Breast epithelium (tissue), 4 donors: ENCODE measurements at places on chromosomes 3 and 15. TPM values are rescaled to one million over a fixed set of nuclear protein-coding genes. Genes with fewer than 3 reads are reported as not detected.

- DNase-seq, result no peak
Observed at GRCh38 chr15:51588966-51589365, 33.6 kb downstream of the DMXL2 start.

DNA sequence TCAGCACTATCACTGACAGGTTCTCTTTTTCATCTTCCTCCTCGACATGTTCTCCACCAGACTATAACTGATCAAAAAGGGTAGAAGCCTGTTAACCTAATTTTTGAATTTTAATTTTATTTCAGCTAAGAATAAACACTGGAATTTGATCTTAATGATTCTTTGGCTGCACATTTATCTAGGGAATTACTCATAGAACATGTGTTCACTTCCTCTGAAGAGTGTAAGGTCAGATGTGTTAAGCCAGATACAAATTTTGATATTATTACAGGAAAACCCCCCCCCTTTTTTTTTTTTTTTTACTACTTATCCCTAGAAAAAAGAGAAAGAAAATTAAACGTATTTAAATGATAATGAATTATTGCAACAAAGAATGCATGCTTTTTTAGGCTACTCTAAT, 15.0 kb downstream of the DCBLD2 start:
- DNase-seq, result no peak

- no peak for DNase-seq
Observed at GRCh38 chr3:186003610-186004009, 65.8 kb upstream of the TRA2B start.

DNA sequence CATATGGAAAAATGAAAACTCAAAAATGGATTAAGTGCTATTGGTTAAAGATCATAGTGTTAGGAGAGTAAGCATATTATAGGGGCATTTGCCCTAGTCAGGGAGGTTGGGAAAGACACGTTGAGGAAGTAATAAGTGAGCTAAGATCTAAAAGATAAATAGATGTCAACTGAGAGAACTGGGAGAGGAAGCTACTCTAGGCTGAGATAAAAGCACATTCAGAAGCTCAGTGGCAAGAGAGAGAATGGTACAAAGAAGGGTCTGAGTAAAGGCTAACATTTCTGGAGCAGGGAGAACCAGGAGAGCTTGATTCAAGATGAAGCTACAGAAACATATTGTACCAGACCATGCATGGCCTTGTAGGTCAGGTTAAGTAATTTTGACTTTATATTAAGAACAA, 63.9 kb downstream of the TRPC1 start:
- DNase-seq, result no peak

DNA sequence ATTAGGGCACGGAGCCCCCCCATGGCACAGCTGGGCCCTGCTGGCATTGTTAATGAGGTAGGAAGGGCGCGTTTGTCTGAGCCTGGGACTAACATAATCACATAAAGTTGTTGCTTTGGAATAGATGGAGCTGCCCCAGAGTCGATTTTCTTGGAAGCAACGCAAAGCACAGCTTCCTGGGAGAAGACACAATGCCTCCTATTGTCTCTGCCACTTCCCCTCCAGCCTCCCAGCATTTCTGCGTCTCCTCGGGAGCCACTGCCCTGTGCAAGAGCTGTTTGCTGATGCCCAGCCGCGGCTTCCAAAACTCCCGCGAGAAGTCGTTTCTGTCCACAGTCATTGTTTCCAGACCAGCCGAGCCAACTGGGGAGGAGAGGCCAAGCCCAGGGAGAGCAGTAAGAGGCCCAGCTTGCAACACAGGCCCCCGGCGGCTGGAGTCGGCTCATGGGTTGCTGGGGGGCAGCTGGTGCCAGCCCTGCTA, 18.1 kb upstream of the ALDH1A3 start:
- peak; percentile 82 for DNase-seq

DNA sequence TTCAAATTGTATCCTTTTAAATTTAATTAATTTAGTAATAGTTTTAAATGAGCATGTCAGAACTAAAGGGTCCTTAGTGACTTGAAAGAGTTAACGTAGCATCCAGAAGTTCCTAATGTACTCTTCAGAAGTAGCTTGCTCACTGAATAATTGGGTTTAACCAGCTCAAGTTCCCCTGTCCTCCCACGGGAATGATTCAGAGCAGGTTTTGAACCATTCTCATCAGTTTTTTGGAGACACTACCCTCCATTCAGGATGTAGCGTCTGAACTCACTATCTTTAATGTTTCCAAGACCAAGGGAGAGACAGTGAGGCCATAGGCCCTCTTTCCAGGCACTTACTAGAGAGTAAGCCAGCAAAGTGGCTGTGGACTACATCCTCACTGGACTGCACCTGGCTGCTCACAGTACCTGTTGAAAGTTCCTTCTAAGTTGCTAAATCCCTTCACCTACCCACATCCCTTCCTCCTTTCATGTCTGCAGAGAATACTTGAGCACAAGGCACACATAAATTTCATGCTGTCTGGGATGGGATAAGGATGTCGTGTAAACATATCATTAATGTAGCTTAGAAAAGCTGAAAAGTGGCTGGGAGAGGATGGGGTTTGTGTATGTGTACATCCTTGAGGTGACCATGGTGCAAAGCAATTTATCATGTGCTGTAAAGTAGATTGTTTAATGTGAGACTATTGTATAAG, 146.3 kb downstream of the PLCL2 start:
- DNase-seq, result no peak

GRCh38 chr3:149179220-149179619, 42.4 kb downstream of the CP start:
- no peak for DNase-seq

DNA sequence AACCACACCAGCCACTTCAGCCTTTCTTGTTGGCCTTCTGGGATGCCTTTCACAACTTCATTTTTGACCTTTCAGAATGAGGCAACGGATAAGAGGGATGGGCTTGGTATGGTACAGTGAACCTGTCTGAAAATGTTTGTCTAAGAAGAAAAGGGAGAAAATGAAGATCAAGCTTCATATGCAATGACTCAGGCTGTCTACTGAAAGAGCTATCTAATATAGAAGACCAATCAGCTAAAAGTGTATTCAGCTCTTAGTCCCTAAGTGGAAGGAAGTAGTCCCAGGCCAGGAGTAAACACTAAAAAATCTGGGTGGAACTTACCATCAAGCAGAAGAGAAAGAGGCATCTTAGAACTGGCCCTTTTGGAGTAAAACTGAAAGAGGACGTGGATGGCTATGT, 12.2 kb upstream of the UPK1B start:
- DNase-seq, result no peak

DNA sequence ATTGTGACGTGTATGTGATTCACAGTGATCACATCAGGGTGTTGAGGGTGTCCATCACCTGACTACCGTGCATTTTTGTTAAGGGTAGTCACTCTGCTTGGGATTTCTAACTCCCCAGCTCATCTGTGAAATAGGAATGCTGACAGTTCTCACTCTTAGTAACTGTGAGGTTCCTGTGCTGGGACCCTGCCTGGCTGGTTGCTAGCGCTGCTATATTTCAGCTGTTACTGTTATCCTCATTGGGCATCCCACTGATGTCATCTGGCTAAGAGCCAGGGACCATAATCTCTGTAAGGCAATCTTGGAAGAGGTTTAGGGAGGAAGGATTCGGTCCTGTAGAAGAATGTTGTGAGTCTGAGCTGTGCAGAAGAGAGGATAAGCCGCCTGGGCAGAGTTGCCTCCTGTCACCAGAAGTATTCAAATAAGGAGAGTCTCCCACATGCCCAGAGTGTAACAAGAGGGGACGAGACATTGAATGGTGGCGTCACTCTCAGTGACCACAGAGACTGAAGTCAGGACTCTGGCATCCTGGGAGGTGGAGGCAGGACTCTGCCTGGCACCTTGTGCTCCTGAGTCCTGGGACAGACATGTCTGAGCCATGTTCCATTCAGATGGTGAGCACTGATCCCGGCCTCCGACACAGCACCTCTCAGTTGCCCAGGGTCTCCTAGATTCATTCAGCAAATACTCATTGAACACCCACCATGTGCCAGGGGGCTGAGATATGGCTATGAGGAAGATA, 52.2 kb downstream of the FBLN2 start:
- no peak for DNase-seq

- no peak for DNase-seq
Observed at GRCh38 chr15:99016680-99017321, 9.2 kb upstream of the PGPEP1L start.

- DNase-seq, result no peak
Observed at GRCh38 chr15:70528270-70528706, 235.1 kb downstream of the UACA start.

- no peak for DNase-seq
Observed at GRCh38 chr15:45729141-45729540, 94.3 kb downstream of the SQOR start.

GRCh38 chr3:95048564-95048963, 985.7 kb downstream of the NSUN3 start:
- DNase-seq, result no peak

- no peak for DNase-seq
Observed at GRCh38 chr3:133157716-133158115, 119.5 kb downstream of the TMEM108 start.

DNA sequence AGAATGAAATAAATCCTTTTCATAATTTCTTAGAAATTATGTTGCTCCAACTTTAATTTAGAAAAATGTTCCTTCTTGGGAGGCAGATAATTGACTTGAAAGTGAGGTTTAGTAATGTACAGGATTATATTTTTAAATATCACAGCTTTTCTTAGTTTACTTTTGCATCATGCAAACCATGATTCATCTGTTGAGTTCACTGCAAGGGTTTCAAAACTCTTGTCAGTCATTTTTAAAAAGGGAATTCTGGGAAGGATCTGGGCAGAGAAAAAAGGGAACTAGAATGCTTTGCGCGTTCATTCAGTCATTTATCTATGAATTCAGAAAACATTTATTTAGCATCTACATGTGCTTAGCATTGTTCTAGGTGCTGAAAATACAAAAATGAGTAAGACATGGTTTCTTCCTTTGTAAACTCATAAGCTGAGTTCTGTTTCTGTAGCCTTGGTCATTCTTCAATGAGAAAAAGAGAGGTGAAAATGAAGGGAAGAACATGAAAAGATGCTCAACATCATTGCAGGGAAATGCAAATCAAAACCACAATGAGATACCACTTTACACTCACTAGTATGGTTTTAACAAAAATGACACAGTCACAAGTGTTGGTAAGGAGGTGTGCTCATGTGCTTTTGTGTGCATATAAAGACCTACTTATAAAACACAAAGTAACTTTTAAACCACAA, 209.1 kb downstream of the NR1D2 start:
- no peak for DNase-seq

GRCh38 chr3:25297667-25298585, 130.1 kb upstream of the RARB start:
- DNase-seq, result no peak

GRCh38 chr3:174436367-174436766, 422.8 kb upstream of the NAALADL2 start:
- no peak for DNase-seq

- no peak for DNase-seq
Observed at GRCh38 chr3:17129556-17129955, 244.8 kb downstream of the PLCL2 start.

DNA sequence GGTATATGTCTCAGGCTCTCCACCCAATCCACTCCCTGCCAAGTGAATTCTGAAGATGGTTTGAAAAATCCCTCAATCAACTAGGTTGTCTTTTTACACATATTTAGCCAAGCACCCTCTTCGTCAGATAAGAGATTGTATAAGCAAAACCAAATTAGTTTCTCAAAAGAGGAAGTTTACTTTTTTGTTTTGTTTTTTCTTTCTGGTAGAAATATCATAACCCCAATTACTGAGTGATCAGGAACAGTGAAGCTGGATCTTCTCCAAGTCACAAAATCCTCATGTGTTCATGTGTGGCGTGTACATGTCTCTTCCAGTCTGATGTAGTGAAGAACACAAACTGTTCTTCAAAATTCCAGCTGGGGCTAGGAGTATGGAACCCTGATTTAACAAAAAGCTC, 180.6 kb downstream of the FOXP1 start:
- no peak for DNase-seq

GRCh38 chr3:52484680-52485461, 10.3 kb upstream of the STAB1 start:
- DNase-seq, result no peak

DNA sequence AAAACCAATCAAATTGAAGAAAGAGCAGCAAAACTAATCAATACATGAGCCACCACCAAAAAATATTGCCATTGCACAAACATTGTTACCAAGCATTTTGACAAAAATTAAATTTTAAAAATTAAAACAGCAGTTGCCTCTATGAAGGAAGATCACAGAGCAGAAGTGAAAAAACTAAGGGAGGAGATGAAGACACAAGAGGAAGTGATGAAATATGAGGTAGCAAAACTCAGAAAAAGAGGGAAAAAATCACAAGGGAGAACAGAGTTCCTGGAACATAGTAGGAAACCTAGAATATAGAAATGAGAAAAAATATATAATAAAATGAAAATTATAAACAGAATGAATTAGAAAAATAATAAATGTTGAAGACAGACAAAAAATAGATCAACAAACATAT, 7.3 kb upstream of the SERPINI2 start:
- no peak for DNase-seq

DNA sequence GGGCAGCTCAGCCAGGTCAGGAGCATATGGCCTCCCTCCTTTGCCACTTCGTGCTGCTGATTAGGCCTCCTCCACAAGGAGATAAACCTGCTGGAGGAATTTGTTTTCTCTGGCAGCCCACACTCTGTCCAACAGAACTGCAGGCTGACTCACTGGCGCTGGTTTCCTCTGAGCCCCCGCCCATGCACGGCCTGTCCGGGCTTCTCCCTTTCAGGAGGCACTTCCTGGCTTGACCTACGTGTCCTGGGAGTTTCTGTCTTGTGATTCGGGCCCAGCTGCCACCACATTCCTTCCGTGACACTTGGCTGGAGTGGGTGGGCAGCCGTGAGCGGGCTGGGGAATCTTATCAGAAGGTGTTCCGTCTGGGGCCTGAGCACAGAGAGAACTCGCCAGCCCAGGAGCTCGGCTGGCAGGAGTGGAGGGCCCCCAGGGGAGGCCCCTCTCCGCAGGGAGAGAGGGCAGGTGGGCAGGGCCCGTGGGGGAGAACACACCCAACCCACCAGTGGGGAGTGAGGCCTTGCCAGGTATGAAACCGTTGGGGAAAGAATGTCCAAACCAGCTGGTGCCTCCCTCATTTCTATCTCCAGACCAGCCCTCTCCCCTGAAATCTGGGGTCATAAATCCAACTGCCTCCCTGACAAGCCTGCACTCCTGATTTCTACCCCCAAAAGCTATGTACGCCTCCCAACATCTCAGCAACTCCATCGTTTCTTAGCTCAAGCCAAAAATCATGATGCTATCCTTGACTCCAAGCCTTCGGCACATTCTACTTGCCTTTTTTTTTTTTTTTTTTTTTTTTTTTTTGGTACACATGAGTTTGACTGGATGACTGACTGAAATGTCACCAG, 110.6 kb upstream of the MEF2A start:
- no peak for DNase-seq

GRCh38 chr3:54572197-54572895, 355.5 kb downstream of the LRTM1 start:
- no peak for DNase-seq

The CMTM6 gene
- 151 TPM for total RNA-seq

The KCNAB1 gene
- 5.4 TPM for total RNA-seq

The TOPBP1 gene
- total RNA-seq, result 58.1 TPM

The PLAAT1 gene
- total RNA-seq, result 1.5 TPM

The TMC3 gene
- total RNA-seq, result 1.6 TPM

The C3orf22 gene
- not detected for total RNA-seq

The TMCO5A gene
- total RNA-seq, result not detected

The C3orf70 gene
- 3.8 TPM for total RNA-seq

The LRRIQ4 gene
- total RNA-seq, result 0.15 TPM

The DAZL gene
- not detected for total RNA-seq

The LRRC31 gene
- 7.5 TPM for total RNA-seq

The ZNF619 gene
- 8.3 TPM for total RNA-seq
